SK-N-MC (cell line): ENCODE measurements at places on chromosomes 2 and 18.

DNA sequence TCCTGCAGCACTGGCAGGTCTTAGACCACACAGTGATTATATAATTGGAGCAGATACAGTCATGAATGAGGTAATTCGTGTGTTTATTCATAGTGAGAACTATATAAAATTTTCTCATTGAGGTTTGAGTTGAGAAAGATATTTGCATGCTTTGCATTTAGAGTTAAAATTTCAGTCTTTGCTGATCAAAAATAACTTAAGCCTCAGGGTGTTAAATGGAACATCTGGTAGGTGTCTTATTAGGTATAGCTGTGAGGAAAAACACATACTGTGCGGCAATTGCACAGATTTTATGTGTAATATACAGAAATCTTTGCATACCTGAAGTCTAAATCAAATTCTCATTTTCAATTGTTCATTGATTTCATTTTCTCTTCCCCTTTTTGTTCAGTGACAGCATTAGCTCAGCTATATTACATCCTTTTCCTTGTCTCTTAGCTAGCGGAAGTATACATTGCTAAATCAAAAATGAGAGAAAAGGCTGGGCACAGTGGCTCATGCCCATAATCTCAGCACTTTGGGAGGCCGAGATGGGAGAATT is 21.2 kb downstream of the GORASP2 start:
- DNase-seq, result no peak

GRCh38 chr18:23938043-23938756 is 76.4 kb upstream of the TTC39C start:
- no peak for DNase-seq

GRCh38 chr18:58785171-58785805 is 79.4 kb upstream of the ZNF532 start:
- no peak for DNase-seq

DNA sequence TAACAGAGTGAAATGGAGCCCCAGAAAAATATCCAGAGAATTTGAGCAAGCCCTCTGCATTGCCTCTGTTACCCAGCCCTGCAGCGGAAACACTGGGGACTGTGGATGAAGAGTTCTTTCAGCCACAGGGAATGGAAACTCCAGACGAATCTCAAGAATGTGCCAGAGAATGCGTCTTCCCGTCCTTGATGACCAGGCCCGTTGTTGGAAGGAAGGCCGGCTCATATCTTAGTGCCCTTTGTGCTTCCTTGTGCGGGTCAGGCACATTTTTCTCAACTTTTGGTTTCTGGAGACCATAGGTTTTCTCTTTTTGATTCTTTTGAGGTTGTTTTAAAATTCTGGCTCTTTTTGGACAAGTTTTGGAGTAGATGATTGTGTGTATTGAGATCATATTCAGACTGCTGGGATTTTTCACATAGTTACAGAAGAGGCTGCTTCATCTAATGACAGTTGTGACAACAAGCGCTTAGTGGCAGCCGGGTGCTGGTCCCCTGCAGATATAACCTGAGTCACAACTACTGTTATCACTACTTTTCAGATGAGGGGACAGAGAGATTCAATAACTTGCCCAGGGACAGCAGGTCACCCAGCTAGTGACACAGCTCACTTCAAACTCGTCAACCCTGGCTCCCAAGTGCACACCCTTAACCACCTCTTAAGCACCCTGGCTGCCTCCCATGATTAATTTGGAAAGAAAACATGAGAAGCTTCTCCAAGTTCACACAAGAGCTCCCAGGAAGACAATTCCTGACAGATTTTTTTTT is 15.7 kb downstream of the MAL start:
- DNase-seq, result no peak

DNA sequence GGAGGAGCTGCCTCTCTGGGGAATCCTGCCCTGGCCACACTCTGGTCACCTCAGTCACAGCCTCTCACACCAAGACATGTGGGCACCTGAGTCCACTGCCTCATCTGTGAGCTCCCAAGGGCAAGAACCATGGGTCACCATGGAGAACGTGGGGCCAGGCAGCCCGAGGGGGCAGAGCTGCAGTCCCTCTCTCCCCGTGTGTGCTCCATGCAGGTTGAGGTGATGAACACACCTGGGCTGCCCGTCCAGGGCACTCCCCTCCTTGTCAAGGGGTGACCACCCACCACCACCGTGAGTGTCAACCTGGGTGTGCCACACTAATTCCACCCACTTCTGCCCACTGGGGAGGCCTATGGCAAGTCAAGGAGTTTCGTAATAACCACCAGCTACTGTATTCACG is 159.6 kb upstream of the RAB6C start:
- DNase-seq, result no peak

DNA sequence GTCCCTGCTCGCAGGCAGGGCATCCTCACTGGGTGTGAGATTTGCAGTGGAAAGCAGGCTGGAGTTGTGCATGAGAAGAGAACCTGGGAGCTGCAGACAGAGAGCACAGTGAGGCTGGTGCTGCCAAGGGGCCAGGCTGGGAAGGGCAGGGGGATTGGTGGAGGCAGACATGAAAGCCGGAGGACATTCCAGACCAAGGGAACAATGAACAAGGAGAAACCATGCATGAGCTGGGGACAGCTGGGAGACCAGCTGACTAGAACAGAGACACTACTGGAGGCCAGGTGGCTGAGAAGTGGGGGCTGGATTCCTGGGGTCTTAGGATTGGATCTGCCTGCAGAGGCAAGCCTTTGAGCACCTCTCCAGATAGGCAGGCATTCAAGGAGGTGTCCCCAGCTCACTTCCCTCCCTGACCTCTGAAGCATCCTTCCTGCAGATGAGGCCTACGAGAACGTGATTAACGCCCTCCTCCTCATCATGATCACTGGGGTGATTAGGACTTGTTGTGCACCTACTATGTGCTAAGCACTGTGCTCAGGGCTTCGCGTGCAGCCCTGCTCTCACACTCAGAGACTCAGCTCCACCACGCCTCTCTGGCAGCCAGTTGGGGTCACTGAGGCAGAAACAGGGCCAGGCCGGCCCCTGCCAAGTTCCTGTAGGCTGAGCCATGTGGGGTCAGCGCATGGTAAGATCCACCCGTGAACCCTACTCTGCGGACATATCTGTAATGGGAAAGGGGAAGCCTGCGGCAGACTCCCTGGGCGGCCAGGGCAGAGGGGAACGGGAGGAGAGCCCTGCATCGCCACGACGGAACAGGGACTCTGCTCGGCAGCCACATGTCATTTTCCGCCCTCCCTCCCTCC is 74.8 kb upstream of the SLC66A3 start:
- no peak for DNase-seq
